ENCODE measurements at places on chromosomes 12 and 14.

DNA sequence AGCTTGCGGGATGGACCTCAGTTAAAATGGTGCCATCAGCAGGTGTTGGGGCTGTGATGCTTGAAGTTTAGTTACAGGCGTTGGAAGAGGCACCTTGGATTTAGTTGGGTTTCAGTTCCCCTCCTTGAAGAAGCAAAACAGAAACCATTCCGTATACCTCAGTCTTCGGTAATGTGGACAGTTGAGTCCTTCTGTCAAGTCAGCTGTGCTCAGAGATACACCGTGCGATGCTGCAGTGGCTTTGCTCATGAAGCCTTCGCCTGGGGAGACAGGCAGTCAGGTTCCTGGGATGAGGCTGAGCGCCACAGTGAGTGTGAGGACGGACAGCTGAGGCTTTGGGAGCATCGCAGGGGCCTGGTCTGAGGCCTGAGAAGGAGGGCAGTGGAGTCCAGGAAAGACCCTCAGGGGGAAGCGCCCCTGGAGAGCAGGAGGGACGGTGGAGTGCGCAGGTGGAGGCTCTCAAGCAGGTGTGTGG lies 7.4 kb downstream of the RAN start:
- DNase-seq, result no peak

GRCh38 chr12:42534184-42534838 lies 55.2 kb downstream of the PRICKLE1 start:
- DNase-seq, result no peak

- DNase-seq, result no peak
These were observed 85.3 kb downstream of the LRRC74A start for GRCh38 chr14:76911473-76911872.

GRCh38 chr12:42010715-42011114 lies 134.0 kb downstream of the GXYLT1 start:
- DNase-seq, result no peak

DNA sequence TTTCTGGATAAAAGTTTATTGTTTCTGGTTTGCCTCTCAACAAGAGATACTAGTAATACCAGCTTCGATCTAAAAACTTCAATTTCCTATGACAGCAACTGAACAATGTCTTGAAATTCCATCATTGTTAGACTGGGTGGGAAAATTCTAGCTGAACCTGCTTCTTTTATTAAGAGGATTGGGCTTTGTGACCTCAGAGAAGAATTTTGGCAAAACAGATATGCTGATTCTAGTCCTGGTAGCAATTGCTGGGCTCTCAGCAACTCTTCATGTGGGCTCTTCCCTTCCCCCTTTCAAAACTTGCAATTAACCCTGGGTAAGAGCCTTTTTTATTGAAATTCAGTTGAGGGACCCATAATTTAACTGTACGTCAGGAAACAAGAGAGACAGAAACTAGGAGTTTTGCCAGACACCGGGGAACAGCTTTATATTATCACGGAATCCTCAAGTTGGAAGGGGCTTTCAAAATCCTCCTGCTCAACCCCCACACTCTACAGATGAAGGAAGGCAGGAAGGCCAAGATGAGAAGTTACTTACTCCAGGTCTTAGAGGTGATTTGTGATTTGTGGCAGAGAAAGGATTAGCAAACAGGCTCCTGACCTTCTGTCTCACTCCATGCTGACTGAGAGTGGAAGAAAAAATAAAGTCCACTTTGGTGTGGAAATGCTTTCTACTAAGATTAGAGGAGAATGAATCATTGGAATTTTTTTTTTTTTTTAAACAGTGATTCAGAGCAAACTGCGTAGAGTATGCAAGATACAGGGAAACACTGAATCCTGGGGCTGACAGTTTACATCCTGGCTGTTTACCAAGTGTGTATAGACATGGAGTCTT lies 239.0 kb upstream of the ATP2B1 start:
- DNase-seq, result no peak

DNA sequence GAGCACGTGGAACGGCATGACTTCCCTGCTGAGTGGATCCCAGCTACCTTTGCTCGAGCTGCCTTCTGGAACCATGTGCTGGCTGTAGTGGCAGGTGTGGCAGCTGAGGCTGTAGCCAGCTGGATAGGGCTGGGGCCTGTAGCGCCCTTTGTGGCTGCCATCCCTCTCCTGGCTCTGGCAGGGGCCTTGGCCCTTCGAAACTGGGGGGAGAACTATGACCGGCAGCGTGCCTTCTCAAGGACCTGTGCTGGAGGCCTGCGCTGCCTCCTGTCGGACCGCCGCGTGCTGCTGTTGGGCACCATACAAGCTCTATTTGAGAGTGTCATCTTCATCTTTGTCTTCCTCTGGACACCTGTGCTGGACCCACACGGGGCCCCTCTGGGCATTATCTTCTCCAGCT lies 14.8 kb upstream of the ESPL1 start:
- no peak for DNase-seq

- no peak for DNase-seq
These were observed 36.7 kb downstream of the FLRT2 start for GRCh38 chr14:85566603-85567002.

DNA sequence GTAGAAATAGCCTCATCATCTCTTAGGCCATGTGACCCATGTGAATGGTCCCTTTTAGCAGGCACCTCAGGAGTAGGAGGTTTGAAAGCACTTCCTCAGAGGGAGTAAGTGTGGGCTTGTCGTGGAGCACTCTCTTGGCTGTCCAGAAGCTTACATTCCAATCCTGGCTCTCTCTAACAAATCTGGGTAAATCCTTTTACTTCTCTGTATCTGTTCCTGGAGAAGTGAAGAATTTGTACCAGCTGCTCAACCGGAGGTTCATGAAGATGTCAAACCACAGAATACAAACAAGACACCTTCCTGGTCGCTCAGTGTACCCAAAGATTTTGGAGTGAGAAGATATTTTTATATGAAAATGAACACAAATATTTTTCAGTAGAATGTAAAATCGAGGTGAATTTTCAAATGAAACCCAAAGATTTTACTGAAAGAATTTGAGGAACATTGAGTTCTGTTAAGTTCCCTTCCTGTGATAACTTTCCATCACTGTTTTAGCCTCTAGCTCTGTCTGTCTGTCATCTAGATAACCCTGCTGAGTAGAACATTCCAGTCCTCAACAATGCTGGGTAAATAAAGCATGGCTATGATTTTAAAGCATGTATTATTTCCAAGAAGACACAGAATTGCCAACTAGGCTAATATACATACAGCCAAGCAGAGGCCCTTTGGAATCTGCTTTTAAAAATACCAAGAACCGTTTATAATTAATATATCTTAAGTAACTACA lies 263.9 kb upstream of the RGS6 start:
- DNase-seq, result no peak

DNA sequence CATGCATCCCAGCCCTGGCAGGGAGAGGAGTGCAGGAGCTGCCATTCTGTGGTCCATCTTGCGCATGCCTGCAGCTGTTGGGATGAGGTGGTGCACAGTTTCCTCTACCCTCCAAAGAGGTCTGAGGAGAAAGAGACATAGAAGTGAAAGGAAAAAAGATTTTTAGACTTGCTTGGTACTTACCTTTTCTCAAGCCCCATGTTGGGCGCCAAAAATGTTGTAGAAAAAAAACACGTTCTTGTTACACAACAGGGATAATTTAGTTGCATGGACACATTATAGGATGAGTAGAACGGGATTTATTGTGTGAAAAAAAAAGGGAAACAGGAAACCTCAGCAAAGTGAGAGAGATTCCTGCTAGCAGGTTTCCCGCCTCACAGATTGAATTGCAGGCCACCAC lies 244.4 kb upstream of the GARIN2 start:
- no peak for DNase-seq

- no peak for DNase-seq
These were observed 266.3 kb downstream of the AACS start for GRCh38 chr12:125331342-125332052.

GRCh38 chr12:54429014-54429471 lies 10.0 kb upstream of the ITGA5 start:
- DNase-seq, result no peak

- no peak for DNase-seq
These were observed 10.2 kb downstream of the VASH1 start for GRCh38 chr14:76771437-76771980.

- DNase-seq, result no peak
These were observed 8.1 kb upstream of the ITPR2 start for GRCh38 chr12:26841085-26841484.

DNA sequence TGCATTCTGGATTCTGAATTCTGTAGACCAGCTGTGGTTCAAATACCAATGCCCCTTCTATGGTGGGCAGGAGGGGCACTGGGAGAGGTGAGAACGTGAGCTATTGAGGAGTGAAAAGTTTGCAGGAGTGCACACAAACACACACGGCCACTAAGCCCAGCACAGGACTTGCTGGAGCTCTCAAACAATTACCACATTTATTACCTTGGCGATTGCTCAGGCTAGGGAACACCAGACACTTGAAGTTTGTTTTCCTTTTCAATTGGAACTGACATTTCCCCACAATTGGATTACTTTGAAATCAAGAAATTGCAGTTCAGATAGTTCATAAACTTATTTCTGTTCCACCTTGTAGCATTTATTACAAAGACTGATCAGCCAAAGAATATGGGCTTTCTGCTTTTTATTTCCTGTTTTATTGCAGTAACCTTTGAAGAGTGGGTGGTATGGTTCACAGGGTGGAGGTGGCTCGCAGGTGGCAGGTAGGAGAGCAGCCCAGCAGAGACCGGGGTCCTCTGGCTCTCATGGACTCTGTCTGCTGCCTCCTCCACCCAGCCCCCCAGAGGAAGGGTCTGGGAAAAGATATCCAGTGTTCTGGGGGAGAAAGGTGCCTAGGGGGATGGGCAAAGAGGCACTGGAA lies 429.8 kb upstream of the CCDC196 start:
- no peak for DNase-seq

DNA sequence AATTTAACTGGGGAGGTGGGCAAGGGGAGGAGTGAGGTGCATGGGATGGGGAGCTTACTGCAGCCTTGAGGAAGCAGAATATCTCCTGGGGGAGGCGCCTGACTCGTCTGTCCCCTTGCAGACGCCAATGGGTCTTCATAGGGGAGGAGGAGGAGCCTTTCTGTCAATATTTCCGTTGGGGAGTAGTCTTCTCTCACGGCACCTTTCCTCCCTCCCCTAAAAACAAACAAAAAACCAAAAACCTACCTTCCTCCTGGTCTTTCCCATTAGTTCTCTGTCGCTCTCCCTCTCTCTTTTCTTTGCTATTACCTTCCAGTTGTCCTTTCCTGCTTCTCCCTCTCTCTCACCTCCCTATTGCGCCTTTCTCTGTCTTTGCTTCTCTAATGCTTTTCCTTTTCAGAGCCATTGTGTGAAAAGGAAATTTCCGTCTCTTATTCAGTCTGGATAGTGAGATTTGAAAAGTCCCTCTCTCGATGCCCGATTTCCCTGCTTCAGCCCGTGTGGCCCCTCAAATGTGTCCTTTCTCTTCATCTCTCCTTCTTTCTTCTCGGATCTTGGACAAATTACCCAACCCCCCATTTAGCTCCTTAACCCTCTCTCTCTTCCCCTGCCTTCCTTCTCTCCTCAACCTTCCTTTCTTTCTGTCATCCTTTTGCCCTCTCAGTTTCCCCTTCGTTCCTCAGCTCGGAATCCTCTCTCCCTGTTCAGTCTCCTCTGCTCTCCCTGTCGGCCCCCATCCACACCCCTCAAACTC lies 5.9 kb downstream of the GPR84 start:
- peak; percentile 32 for DNase-seq

- no peak for DNase-seq
These were observed 319.2 kb downstream of the BCL11B start for GRCh38 chr14:98952593-98953350.

DNA sequence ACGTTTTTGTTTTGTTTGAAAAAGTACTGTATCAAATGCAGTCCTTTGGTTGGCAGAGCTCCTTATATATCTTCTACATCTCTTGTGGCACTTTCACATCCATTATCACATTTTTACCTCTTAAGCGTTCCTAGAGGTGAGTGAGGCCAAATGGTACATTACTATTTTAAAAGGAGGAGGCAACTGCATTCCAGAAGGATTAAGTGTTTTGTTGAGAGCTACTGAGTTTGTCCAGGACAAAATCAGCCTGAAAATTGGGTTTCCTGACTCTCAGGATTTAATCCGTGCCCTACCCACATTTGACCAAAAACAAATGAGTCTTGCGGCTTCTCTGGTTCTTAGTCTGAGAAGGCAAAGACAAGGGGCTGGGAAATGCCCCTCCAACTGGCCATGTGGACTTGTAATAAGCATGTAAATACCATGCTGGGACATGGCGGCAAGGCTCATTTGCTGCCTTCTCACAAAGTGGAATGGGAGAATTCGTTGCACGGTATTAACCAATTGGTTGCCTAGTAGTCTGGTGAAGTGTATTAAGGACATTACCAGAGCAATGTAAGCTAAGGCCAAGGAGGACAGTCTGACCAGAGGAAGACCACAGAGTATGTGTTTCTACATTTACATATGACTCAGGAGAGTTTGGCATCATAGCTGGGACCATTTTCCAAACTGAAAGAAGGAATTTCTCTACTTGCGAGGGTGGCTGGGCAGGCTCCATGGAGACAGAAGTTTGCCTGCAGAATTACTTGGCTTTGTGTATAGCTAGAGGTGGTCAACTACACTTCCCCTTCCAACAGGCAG lies 175.8 kb upstream of the PLXNC1 start:
- no peak for DNase-seq

GRCh38 chr12:123877968-123878367 lies 94.7 kb downstream of the CCDC92 start:
- no peak for DNase-seq

DNA sequence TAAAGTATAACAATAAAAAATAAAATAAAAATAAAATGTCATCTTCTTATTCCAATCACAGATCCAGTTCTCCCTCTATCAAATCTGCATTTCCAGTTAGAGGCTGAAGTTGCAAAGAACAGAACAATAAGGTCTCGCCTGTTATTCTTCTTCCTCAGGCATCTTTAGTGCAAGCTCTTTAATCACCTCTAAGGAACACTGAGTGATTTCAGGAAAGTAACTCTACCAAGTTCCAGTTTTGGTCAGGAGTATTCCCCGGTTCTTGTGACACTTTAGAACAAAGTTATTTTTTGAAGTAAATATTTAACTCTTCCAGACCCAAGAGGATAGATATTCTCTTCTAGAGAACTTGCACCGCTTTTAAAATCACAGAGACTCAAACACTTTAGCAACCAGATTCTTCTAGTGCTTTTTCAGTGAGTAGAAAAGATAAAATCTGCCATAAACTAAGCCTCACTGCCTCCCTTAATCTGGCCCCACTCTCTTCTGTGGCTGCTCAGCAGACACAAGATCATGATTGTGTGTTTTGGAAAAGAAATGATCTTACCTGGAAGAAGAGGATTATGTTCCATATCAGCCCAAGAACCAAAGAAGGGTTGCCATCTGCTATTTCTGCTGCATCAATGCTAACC lies 57.9 kb upstream of the DICER1 start:
- DNase-seq, result no peak

DNA sequence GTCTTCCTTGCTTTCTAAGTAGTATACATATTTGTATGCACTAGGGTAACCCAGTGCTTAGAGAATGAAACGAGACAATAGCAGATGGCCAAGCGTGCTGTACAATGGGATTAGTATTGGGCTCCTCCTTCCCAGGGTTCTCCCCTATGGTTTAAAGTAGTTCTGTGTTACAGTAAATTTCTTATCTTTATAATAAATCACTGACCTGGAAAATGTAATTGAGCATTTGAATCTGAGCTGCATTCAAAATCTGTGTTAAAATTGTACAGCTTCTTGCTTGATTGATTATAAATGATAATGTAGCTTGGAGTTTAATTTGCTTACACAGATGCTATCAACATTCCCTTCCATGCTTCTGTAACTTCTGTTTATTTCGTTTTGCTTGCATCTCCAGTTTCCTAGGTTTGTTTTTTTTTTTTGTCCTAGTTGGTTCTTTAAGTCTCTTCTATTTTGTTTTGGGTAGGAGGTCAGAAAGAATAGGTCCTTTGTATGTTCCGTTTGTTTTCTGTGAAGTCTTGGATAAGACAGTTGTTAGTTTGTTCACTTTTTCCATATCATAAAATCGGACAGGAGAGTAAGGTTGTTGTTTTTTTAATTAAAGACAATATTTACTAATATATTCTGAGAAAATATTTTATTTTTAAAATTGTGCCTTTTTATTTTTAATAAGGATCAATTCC lies 171.2 kb downstream of the ERC1 start:
- DNase-seq, result no peak

Measured in NCI-H526 treated with DMSO at 0.1 percent for 48 hours (cell line).